ENCODE measurements at places on chromosomes 1 and 21.

- no peak for DNase-seq
These were observed 22.0 kb upstream of the KCNC4 start for GRCh38 chr1:110188035-110188618.

DNA sequence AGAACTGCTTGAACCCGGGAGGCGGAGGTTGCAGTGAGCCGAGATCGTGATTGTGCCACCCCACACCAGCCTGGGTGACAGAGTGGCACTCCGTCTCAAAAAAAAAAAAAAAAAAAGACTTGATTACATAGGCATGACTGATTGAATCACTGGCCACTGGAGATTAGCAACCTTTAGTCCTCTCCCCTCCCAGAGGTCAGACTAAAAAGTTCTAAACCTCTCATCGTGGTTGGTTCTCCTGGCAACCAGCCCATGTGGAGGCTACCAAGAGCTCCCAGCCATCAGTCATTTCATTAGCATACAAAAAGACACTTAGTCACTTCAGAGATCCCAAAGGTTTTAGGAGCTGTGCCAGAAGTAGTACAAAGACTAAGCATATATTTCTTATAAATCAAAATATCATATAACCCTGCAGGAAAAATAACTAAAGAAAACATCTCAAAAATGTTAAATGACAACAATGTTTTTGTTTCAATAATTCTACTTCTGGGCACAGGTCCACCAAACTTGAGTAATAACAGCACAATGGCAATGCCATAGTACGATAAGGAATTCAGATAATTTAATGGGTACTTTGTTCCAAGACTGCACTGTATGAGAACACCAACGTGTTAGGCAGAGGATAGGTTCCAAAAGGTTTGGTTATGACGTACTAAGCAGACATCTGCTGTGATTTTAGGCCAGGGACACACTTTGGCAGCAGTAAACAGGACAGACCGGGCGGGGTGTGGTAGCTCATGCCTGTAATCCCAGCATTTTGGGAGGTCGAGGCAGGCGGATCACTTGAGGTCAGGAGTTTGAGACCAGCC is 18.1 kb downstream of the USP48 start:
- no peak for DNase-seq

- no peak for DNase-seq
These were observed 47.2 kb downstream of the S1PR1 start for GRCh38 chr1:101284021-101284420.

GRCh38 chr21:17051054-17051453 is 461.8 kb upstream of the CXADR start:
- DNase-seq: no peak

- no peak for DNase-seq
These were observed 12.4 kb upstream of the SRARP start for GRCh38 chr1:15991427-15992186.

DNA sequence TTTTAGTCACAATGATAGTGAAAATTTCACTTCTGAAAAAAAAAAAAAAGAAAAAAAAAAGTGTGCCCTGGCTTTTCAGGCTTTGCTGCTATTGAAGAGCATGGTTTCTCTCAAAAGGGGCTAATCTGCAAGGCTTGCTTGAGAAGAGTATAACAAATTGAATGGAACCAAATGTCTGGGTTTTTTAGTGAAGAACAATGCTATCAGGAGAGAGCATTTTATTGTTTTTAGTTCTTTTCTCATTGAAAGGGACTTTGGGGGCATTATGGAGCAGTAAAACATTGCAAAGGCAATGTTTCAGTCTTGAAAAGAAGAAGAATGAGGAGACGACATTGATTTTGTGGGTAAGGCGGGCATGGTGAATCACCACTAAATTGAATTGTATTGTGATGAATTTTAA is 28.2 kb downstream of the VCAM1 start:
- no peak for DNase-seq

DNA sequence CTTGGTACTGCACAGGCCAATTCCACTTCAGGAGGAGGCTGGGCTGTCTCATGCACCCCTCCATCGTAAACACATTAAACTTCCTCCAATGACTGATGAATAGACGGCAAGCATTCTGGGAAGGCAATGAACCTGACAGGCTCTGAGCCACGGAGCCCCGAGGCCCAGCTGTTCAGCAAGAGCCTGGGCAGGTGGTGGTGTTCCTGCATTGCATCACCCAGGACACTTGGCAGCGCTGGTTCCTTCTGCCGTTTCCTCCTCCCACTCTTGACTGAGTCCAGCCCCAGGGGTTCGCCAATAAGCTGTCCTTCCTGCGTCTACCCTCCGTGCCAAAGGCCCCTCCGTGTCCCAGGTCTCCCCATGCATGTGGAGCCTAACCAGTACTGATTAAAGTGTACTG is 109.8 kb downstream of the JAK1 start:
- DNase-seq: no peak

DNA sequence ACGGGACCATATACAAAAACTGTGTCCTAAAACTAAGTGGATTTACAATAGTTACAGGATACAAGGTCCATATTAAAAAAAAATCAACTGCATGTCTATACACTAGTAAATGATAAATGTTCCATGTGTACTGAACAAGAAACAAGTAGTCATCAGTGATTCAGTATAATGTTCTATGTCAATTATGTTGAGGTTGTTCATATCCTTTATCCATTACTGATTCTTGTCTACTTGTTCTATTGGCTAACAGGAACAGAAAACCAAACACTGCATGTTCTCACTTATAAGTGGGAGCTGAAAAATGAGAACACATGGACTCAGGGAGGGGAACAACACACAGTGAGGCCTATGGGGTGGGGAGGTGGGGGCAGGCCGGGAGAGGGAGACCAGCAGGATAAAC is 90.5 kb downstream of the CDC42BPA start:
- DNase-seq: no peak

DNA sequence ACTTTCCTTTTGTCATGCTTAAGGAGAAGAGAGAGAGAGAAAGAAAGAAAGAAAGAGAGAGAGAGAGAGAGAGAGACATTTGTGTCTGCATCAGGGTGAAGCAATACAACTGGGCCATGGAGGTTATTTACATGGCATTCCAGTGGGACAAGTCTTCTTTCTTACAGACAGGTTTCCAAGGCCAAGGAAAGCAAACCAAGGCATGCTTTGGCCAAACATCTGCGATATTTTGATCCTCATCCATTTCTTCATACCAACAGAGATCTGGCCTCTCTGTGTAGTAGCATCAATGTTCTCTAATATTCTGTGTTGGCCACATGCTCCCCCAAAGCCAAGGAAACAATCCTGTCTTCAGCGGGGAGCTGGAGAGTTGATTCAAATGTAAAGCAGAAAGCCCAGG is 292.1 kb downstream of the SETD4 start:
- DNase-seq: no peak

GRCh38 chr1:161987303-161987702 is 36.4 kb downstream of the OLFML2B start:
- no peak for DNase-seq

DNA sequence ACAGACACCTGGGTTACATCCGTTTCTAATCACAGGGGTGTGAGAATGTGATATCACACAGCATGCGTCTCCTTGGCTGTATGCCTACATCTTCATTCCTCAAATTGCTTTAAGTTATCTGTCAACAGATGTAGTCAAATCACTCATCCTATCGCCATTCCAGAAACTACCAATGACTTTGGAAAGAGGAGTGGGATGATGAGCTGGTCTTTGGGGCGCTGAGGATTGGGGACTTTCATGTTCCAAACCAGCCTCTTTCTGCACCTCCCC is 104.8 kb downstream of the NAV1 start:
- no peak for DNase-seq

DNA sequence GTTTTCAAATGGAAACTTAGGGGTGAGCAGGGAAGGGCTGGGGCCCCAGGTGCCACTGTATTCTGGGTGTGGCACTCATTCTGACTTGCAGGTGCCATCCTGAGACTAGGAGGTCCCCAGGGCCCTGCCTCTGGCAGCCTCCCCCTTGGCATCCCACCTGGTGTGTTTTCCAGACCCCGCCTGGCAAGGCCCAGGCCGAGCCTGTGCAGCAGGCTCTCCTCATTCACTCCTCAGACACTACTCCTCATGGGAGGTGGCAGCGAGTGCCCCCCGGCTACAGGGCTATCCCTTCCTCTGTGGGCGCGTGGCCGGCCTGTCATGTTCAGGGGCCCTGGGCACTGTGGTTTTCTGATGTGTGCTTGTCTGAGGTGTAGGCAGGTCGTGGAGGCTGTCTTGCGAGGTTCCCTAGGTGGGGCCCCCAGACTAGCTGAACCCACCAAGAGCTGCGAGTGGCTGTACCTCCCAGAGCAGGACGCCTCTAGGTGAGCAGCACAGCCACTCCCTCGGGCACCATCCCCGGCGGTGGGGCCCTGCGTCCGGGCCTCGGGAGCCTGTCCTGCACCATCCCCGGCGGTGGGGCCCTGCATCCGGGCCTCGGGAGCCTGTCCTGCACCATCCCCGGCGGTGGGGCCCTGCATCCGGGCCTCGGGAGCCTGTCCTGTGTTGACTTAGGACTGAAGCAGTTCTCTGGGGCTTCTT is 13.2 kb downstream of the SLX9 start:
- DNase-seq: no peak

DNA sequence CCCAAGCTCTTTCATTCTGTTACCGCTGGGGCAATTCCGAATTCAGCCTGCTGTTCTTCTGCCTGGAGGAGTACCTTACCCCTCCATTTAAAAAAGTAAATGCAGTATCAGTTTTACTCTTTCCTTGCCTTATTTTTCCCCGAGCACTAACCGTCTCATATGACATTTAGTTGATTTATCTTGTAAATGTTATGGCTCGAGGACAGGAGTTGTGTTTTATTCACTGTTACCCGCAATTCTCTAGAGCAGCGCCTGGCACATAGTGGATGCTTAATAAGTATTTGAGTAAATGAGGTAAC is 425 bp upstream of the TADA1 start:
- DNase-seq: no peak

DNA sequence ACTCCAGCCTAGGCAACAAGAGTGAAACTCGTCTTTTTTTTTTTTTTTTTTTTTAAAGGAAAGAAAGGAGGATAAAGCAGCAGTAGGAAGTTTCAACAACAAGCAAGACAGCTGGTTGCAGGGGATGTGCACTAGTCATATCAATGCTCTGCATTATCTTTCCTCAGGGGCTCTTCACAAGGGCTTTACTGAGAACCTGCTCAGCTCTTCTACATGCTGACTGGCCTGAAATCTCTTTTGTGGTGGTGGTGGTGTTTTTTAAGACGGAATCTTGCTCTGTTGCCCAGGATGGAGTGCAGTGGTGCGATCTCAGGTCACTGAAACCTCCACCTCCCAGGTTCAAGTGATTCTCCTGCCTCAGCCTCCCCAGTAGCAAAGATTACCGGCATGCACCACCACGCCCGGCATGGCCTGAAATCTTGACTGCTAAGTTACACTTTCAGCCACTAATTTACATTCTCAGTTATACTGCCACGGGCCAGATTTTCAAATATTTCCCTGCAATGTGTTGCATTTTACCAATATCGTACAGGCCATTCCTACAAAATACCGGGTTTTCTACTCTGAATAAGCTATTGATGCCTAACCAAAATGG is 68.0 kb downstream of the PUM1 start:
- DNase-seq: no peak

- no peak for DNase-seq
These were observed 13.0 kb upstream of the PARP1 start for GRCh38 chr1:226420897-226421296.

All from NCI-H1048 (cell line).